Right renal cortex interstitium (tissue), 3 donors: ENCODE measurements at places on chromosomes 5 and 9.

- DNase-seq = no peak
These were observed 3.6 kb downstream of the SURF6 start for GRCh38 chr9:133332381-133332730.

DNA sequence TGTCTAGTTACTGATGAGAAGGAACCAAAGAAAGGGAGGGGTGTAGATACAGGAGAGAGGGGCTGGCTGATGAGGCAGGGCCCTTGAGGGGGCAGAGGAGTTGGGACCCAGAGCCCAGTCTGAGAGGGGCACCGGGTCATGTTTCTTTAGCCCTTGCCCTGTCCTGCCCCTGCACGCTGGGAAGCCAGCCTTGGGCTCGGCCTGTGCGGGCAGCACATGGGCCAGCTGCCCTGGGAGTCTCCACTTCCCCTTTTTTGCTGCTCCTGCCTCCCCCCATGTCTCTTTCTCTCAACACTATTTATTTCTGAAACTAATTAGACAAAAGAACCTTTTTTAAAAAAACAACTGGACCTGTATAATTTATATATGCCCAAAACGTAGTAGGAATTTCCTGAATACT, 20.5 kb downstream of the MVB12B start:
- DNase-seq = no peak

GRCh38 chr5:78361631-78361993, 1.2 kb downstream of the SCAMP1 start:
- DNase-seq = no peak

- no peak for DNase-seq
These were observed 126.1 kb downstream of the STARD4 start for GRCh38 chr5:111385970-111386831.

GRCh38 chr5:65102976-65103711, 334.4 kb downstream of the CWC27 start:
- DNase-seq = peak; percentile 52

DNA sequence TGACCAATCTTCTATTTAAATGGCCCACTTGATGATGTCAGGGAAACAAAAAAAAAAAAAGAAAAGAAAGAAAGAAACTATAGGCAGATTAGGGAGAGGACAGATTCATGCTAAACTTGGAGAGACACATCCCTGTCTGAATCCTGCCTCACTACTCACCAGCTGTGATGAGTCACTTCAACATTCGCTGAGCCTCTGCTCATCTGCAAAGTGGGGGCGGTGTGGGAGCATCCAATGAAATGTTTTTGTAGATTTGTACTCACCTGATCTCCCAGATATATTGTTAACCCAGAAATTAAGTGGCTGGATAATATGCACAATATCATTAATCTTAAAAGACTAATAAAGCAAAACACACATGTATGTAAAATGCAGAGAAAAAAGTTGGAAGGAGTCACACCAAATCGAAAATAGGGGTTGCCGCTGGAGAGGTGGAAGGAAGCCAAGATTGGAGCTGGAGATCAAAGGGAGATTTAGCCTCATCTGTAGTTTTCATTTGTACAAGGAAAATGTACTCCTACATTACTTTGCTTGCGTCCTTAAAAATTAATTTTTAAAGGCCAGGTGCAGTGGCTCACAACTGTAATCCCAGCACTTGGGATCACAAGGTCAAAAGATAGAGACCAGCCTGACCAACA, 17.0 kb upstream of the ERGIC1 start:
- no peak for DNase-seq

DNA sequence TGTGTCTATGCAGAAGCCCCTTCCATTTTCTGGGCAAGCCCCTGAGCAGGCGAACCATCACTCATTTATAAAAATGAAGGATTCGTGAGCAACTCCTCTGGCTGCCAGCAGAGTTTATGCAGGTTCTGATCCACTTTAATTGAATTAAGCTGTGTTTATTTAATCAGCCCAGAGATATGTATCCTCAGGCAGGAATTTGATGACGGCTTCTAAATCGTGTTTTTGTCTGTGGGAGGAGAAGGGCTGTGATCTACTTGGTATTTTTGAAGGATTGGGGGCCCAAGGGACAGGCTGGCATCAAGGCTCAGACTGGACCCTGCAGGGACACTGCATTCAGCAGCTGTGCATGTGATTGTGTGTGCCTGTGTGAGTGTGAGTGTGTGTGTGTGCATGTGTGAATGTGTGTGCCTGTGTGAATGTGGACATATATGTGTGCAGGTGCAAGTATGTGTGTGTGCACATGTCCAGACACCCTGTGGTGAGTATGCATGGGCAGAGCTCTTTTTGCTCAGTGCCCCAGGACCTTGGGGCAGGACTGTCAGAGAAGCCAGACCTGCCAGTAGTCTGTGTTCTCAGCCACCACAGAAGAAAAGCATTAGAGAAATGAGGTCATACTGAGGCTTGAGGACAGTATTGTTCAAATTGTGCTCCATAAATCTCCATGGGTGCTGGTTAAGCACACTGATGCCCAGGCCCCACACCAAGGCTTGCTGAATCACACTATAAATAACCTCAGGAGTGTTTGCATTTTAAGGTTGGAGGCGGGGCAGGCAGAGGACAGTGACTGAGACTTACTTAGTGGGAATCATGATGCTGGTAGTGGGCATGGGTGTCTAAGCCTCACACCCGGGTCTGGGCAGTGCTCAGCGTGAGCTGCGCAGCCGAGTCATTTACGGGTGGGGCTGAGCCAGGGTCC, 164.0 kb downstream of the CARTPT start:
- no peak for DNase-seq

GRCh38 chr5:59905188-59905587, 11.7 kb upstream of the PDE4D start:
- no peak for DNase-seq

DNA sequence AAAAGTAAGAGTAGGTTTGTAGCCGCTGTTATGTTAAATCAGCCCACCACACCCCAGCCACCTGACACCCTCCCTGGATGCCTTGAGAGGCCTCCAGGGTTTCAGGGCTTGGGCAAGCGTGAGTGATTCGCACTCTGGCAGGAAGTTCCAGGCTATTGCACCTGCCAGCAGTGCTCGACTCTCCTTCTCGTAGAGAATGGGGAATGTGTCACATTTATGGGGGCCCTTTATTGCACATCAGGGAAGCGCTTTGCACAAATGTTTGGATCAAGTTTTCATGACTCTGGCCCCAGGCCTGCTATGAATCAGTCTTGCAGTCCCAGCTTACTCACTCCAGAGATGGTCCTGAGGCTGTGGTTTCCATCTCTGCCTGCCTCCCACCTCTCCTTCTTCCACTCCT, 66.1 kb upstream of the ADRA1B start:
- no peak for DNase-seq

- no peak for DNase-seq
These were observed 51.7 kb downstream of the CCNH start for GRCh38 chr5:87361031-87361445.

DNA sequence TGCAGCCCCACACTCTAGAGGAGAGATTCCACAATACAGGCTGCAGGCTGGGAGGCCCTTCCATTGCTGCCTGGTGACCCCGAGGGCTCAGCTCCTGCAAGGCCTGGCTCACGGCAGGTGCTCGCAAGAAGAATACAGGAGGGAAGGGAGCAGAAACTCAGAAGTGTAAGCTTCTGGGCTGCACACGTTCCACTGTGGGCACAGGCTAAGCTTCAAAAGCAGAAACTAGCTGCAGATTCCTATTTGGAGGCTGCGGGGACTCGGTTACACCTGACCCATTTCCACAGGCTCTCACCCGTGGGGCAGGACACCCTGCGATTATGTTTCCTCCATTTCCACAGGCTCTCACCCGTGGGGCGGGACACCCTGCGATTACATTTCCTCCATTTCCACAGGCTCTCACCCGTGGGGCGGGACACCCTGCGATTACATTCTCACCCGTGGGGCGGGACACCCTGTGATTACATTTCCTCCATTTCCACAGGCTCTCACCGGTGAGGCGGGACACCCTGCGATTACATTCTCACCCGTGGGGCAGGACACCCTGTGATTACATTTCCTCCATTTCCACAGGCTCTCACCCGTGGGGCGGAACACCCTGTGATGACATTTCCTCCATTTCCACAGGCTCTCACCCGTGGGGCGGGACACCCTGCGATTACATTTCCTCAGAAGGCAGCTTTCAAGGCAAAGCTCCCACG, 10.3 kb downstream of the LPCAT1 start:
- no peak for DNase-seq

DNA sequence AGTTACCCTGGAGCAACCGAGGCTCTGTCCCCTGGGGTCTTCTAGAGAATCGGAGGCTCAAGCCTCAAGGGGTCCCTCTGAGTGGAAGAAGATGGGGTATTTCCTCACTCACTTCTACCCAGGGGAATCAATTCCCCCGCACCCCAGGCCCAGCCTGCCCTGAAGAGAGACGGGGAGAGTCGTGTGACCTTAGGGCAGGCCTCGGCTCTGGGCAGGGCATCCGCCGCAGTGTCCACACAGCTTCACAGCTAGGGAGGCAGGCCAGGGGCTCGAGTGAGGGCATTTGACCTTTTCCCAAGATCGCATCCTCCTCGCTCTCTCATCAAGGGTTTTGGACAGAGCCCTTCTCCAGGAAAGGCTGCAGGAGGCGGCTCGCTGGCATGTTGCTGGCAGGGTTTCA, 57.9 kb upstream of the CNOT6 start:
- DNase-seq = no peak

DNA sequence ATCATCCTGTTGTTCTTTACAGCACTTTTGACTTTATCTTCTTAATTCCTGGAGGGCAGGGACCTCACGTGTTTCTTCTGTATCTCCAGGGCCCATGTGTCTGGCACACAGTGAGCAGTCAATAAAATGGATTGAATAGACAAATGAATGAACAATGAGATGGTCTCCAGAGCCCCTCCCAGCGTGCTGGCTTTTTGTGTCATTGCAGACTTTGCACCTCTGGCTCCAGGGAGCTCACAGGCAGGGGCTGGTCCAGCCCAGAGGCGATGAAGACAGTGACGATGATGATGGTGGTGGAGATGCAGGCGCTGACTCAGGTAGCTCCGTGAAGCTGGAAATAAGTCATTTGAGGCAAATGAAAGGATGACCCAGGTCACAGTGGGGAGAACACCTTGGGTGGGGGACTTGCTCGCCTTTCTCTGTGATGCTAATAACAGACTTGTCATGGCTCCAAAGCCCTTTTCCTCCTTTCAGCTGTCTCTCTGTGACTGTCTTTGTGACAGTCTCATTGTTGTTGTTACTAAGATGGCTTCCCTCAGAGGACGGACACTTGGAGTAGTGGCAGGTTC, 30.4 kb upstream of the FABP6 start:
- DNase-seq = no peak

DNA sequence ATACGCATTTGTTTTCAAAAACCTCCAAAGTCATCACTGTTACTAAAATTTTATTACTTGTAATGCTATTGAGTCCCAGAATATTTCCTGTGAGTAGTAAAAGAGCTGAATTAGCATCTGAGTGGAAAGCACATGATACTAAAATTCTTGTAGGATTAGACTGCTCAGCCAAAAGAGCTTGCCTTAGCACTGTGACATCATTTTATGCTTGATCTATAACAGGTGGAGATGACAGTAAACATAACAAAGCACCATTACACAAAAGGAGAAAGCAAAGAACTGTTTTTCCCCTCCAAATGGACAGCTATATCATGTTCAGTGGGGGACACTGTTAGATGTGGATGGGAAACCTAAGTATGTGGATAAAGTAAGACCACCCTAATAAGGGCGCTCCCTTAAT, 5.8 kb upstream of the JAK2 start:
- DNase-seq = peak; percentile 52

DNA sequence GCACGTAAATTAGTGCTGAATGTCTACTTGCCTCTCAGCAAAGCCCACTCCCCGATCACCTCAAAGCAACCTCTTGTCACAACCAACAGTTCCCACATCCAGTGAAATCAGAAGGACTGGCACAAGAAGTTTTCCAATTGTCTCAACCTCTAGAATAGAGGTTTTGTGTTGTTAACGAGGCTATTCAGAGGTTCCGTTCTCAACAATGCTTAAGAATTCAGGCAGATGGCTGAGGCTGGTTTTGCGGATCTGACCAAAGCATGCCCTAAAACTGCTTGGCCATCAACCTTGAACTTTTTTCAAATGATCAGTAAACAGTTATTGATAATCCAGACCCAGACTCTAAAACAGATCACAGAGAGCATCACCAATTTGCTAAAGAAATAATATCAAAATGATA, 52.9 kb downstream of the MAPKAP1 start:
- no peak for DNase-seq

DNA sequence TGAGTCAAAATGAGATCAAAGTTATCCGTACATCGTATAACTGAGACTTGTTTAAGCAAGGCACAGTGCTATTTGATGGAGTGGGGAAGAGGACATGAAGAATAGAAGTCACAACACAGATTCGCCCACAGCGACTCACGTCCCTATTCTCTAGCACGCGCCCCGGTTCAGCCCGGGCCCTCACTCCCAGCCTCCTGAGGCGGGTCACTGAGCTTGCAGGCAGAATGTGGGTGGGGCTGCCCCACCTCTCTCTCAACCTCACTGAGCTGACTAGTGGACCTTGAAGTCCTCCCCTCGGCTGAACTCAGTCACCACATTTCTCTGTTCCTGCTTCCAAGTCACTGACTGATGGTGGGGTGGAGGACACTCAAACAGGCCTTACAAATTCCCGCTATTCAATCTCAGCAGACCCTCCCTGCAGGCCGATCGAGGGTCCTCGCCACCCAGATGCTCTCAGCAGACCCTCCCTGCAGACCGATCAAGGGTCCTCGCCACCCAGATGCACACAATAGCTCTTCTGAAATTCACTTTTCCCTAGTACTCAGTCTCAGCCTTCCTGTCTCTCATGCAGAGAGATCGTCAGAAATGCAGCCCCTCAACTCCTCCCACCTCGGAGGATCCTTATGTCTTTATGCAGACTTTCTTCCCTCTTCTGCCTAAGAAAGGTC, 12.9 kb downstream of the GLDC start:
- DNase-seq = no peak

DNA sequence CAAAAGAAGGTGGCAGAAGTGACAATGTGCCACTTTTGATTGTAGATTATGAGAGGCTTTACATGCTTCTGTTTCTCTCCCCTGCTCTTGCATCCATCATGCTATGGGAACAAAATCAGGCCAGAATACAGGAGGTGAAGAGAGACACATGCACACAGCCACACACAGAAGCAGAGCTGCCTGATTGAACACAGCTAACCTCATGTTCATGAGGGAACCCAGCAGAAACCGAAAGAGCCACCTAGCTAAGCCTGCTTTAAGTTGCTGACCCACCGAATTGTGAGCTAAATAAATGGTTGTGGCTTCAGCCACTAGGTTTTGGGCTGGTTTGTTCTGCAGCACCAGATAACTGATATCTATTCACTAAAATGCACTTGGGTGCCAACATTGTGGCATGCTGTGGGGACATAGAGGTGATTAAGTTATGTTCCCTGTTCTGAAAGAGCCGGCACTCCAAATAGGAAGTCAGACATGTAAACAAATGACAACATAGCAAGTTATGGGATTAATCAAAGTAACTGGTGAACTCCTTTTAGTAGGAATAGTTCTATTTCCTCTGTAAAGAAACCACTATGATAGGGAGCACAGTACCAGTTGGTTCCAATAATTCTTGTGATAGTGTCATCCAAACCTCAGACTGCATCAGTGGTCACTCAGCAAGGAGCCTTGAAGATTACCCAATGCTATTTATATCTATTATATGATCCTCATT, 93.6 kb upstream of the TNC start:
- DNase-seq = no peak
